ENCODE measurements at places on chromosomes 2 and 18.

GRCh38 chr18:3615374-3615985 lies 165.5 kb downstream of the TGIF1 start:
- no peak for DNase-seq

GRCh38 chr2:235366390-235366789 lies 127.5 kb upstream of the AGAP1 start:
- no peak for DNase-seq

DNA sequence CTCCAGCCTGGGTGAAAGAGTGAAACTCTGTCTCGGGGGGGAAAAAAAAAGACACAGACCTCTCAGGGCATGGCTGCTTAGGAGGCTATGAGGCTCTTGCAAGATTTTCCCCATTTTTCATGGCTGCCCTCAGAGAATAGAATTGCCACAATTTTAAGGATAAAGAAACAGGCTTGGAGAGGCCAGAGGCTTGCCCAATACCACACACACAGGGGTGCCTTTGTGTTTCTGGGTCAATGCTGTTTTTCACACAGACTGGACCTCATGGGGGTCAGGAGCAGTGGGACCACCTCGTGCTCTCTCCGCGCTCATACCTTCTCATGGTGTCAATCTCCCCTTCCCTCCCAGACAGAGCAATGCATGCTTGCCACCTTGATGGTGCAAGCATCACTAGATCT lies 65.4 kb upstream of the ST3GAL5 start:
- DNase-seq, result no peak

DNA sequence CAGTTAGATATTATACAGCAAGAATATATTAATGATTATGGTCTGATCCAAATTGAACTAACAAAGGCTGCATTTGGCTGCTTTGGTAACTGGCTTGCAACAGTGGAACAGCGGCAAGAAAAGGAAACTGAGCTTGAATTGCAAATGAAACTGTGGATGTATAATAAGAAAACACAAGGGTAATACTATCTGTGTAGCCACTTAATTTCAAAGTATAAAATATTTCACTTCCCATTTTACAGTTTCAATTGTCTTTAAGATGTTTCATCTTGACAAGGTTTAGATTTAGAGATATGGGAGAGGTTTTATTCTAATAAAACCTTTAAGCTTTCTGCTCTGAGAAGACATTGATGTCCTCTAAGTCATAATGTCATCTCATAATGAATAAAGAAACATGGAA lies 23.8 kb downstream of the WDR75 start:
- no peak for DNase-seq

GRCh38 chr18:32135625-32136024 lies 44.0 kb downstream of the RNF138 start:
- no peak for DNase-seq

DNA sequence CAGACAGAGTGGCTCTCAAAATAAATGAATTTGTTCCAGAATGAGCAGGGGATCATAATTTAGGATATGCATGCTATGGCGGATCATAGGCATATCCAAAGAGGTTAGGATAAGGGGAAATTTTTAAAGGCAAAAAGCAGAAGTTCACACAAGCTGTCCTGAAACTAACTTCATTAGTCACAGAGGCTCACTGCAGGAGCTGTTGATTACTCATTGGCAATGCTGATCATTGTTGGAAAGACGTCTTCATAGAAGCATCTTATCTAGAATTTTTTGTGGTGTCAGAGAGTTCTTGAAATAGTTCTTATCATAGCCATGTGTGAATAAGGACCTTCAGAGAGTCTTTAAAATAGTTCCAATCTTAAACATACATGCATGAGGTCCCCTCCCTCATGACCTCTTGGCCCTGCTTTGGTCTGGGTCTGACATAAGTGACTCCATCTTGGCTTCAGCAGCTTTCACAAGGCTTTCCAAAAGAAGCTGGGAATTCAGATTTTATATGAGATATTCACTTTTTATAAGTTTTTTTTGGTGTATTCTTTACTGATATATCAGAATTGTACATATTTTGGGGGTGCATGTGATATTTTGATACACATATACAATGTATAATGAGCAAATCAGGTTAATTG lies 7.5 kb upstream of the CCDC195 start:
- DNase-seq, result peak; percentile 11

DNA sequence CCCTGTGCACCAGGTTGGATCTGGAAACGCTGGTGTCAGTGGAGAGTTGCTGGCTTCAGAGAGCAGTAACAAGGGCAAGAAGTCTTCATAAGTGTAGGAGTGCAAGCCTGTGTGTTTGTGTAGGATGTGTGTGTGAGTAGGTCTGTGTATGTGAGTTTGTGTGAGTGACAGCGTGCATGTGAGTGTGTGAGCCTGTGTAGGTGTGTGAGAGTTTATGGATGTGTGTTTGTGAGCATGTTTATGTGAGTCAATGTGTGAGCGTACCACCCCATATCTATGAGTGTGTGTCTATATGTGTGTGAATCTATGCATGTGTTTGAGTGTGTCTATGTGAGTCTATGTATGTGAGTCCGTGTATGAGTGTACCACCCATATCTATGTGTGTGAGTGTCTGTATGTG lies 86.5 kb upstream of the ATG16L1 start:
- DNase-seq, result no peak

GRCh38 chr2:154457286-154457685 lies 241.2 kb upstream of the KCNJ3 start:
- DNase-seq, result no peak

DNA sequence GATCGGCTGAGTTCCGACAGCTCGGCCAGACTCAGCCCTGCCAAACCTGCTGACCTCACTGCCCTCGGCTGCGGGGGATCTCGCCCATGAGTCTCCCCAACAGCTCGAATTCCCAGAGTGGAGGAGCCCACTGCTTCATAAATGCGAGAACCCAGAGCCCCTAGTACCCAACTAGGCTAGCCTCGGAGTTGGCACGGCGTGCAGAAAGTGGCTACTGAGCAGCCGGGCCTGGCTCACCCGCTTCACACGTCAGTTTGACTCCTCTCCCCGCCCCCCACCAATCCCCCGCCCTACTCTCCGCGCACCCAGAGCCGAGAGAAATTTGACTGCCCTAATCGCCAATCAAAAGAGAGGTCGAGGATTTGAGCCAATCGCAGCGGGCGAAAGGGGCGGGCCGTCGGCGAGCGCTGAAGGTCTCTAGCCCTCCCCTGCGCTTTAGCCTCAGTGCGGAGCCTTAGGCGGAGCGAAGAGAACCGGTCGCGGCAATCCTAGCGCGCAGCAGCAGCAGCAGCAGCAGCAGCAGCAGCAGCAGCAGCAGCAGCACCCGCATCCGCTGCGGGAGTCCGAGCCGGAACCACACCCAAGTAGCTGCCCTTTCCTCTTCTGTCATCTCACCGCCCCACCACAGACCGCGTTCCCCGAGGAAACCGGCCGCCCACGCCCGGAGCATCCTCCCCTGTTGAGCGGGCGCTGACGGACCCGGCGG lies at the start of gene GLS:
Gene GLS (plus strand): TSS at position 444 of the 706 bp plus-strand sequence. CDS start 264 bp downstream, outside the sequence.
- peak; percentile 97 for DNase-seq

DNA sequence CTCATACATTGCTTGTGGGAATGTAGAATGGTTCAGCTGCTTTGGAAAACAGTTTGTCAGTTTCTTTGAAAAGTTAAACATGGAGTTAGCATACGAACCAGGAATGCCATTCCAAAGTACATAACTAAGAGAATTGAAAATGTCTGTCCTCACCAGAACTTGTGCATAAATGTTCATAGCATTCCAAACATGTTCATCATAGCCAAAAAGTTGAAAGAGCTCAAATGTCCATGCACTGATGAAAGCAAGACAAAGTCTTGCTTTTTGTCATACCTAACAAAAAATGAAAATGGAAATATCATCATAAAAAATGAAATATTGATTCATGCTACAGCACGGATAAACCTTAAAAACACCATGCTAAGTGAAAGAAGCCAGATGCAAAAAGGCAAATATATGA lies 408.8 kb upstream of the UBE2E3 start:
- no peak for DNase-seq

- no peak for DNase-seq
These were observed 738.5 kb downstream of the CNTNAP5 start for GRCh38 chr2:124763611-124764010.

GRCh38 chr2:215635788-215636139 lies 199.9 kb upstream of the FN1 start:
- DNase-seq, result no peak

DNA sequence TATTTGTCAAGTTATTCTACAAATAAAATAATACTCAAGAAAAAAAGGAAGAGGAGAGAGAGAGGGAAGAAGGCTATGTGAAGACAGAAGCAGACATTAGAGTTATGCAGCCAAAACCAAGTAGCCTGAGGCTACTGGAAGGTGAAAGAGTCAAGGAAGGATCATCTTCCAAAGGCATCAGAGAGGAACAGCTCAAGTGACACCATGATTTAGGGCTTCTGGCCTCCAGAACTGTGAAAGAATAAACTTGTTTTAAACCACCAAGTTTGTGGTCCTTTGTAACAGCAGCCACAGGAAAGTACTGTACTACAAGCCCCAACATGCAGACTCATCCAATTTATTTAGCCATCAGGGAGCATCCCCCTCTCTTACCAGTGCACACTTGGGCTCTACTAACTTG lies 788.5 kb upstream of the LRRTM1 start:
- no peak for DNase-seq

DNA sequence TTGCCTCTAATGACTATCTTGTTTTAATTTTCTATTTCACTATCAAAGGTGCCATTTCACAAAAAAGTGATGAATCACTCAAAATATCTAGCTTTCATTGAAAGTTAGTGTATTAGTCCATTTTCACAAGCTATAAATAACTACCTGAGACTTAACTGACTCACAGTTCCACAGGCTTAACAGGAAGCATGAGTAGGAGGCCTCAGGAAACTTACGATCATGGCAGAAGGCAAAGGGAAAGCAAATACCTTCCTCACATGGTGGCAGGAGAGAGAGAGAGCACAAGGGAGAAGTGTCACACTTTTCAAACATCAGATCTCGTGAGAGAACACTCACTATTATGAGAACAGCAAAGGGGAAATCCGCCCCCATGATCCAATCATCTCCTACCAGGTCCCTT lies 1220.4 kb upstream of the ZEB2 start:
- DNase-seq, result no peak

GRCh38 chr2:20661421-20662307 lies 5.3 kb upstream of the GDF7 start:
- peak; percentile 72 for DNase-seq

DNA sequence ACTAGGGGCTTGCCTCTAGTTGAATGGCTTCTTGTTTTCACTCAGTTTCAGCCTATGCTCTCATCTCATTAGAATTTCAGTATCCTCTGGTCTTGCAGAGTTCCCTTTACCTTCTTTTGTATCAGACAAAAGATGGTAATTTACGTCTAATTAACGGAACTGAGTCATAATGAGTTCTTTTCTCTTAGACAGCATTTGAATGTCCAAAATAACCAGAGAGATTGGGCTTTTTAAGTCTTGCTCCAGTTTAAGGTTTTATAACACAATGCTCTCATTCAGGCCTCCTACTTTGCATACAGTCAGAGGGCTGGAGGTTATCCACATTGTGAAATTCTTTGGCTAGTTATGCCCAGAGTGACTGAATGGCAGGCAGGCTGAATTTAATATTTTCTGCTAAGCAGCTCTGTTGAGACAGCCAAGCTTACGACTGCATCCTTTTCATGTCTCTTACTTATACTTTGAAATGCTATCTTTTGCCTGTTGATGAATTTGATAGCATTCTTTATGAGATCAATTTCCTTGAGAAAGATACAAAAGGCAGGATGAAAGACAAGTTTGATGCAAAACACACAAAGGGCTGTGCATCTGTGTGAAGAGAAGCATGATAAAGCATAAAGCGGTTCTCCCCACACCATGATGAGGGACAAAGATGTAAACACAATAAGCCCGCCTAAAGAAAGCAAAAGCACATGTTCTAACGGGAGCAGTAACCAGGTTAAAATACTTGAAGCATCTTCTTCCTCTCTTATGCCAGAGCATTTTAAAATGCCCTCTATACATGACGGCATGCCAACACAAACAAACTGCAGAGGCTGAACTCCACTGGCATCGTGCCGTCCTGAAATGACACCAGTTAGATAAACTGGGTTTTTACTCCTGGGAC lies 90.0 kb downstream of the CDH2 start:
- peak; percentile 40 for DNase-seq

- no peak for DNase-seq
These were observed 1265.0 kb upstream of the PIK3C3 start for GRCh38 chr18:40690062-40690461.

DNA sequence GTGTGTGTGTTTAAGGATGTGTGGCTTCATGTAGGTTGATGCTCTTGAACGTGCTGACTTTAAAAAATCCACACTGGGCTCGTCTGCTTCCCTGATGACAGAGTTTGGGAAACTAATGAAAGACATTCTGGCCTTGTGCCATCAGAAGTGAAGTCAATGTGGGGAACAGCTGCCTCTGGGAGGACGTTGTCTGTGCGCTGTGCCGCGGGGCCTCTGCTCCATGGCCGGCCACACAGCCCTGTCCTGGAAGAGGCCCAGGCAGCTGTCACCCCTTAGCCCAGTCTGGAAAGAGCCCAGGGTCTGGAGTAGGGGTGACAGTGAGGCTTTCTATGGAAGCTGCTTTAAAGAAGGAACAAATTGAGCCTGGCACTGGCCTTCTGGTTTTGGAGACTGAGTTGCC lies 155.8 kb downstream of the SH3RF3 start:
- DNase-seq, result peak; percentile 90
